Upper lobe of left lung (tissue), 6 donors: ENCODE measurements at places on chromosomes 12 and 14. TPM values are rescaled to one million over a fixed set of nuclear protein-coding genes. Genes with fewer than 3 reads are reported as not detected.

GRCh38 chr12:24544368-24544767 lies 404.5 kb downstream of the BCAT1 start:
- no peak overlapping the region for H3K27ac ChIP-seq
- H3K4me1 ChIP-seq = no peaks in the 10 kb centered on the region
- DNase-seq = no peak

- H3K36me3 ChIP-seq = no peaks in the 10 kb centered on the region
- no peak overlapping the region for H3K27ac ChIP-seq
- H3K27me3 ChIP-seq = no peaks in the 10 kb centered on the region
- DNase-seq = no peak
- H3K4me3 ChIP-seq = no peak overlapping the region
- H3K4me1 ChIP-seq = no peaks in the 10 kb centered on the region
These were observed 190.6 kb downstream of the TTC8 start for GRCh38 chr14:89015016-89015415.

Gene DPPA3
- not detected for total RNA-seq

DNA sequence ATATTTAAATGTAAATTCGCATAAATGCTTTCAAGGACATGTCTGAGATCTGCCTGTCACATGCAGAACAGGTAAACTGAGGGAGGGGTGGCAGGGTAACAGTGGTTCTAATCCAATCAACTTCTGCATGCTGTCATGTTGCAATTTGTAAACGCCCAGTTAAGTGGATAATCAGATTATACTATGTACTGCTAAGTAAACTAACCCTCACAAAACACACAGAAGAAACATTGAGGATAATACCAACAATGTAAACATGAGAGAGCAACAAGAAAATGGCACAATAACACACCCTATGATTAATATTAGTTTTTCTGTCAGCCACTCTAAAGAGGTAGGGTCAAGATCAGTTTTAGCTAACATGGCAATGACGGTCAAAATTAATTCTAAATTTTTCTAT lies 123.7 kb downstream of the KIF21A start:
- H3K4me1 ChIP-seq = no peaks in the 10 kb centered on the region
- H3K4me3 ChIP-seq = no peak overlapping the region
- H3K27ac ChIP-seq = no peak overlapping the region
- no peaks in the 10 kb centered on the region for H3K36me3 ChIP-seq
- no peak for DNase-seq

- DNase-seq = no peak
- no peaks in the 10 kb centered on the region for H3K36me3 ChIP-seq
- H3K4me3 ChIP-seq = no peak overlapping the region
- no peaks in the 10 kb centered on the region for H3K27me3 ChIP-seq
These were observed 9.8 kb upstream of the ABHD12B start for GRCh38 chr14:50862036-50862570.

DNA sequence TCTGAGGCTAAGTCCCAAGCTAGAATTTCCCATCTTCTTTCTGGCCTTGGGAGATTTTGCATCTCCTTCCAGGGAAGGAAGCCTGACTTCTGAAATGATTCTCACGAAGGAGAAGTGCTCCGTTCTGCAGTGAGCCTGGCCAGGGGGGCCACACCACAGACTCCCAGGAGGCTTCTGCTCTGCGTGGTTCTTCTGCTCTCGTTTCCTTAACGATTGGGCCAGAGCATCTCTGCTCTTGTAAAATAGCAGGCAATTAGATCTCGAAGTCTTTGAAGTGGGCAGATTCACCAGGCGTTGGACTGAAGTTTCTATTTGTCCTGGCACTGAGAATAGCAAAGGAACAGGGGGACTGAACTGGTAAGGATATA lies 6.7 kb upstream of the BATF start:
- H3K36me3 ChIP-seq = no peaks in the 10 kb centered on the region
- no peak for DNase-seq
- peaks cover 16% of the 10 kb centered on the region for H3K4me1 ChIP-seq
- no peaks in the 10 kb centered on the region for H3K27me3 ChIP-seq
- H3K27ac ChIP-seq = no peak overlapping the region

Gene DHH
- 2.3 TPM for total RNA-seq

DNA sequence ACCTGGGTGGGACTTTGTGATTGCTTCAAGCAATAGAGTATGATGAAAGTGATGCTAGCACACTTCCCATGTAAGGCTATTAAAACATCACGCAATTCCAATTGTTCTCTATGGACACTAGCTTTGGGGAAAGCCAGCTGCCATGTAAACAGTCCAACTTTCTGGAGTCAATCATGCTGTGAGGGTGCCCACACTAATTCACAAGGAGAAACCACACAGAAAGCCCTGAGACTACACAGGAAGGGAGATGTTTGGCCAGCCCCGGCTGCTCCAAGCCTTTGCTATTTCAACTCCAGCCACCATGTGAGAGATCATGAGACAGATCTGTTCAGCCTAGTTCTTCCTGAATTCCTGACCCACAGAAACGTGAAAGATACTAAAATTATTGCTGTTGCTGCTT lies 96.3 kb downstream of the ST8SIA1 start:
- no peaks in the 10 kb centered on the region for H3K27me3 ChIP-seq
- no peaks in the 10 kb centered on the region for H3K36me3 ChIP-seq
- no peak overlapping the region for H3K27ac ChIP-seq

Gene AQP2
- total RNA-seq = not detected

Gene CPNE6
- not detected for total RNA-seq

DNA sequence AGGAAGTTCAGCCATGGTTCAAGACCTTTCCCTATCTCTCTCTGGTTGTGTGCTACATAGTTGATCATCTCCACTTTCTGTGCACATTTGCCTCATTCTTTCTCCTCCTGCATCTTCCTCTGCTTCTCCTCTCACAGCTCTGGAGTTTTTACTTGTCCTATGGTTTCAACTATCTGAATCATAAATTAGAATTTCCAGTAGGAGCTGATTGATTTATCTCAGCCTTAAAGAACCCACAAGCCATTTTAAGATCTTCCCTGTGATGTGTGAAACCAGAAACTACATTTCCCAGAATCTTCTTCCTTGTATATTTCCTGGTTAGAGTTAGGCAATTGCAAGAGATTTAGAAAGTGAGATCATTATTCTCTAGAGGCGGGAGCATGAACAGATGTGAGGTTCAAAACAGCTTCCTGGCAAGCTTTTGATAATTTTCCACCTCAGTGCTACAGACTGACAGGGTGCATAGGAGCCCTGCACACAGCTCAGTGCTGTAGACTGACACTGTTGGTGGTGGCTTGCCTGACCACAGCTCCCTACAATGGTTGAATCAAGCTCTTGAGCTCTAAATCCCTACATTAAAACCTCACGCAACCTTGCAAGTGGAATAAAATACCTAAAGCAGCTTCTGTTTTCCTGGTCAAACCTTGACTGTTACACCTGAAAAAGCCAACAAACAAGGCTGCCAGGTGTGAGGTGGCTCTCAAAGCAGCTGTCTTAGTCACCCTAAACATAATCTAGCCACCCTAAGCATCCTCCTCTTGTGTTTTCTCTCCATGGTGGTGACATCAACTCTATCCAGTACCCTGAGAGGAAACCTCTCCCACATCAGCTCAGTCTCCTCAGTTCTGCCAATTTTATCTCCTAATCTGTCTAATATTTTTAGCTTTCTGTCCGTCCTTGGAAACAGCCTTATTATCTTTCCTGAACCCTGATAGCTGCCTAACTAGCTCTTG lies 21.5 kb upstream of the IFNG start:
- no peak for DNase-seq
- no peak overlapping the region for H3K4me3 ChIP-seq
- no peak overlapping the region for H3K27ac ChIP-seq
- H3K36me3 ChIP-seq = no peaks in the 10 kb centered on the region
